ENCODE measurements at places on chromosomes 12 and 14. TPM values are rescaled to one million over a fixed set of nuclear protein-coding genes. Genes with fewer than 3 reads are reported as not detected.
A peak's percentile ranks its signal among the peaks of the same experiment; 100 is the strongest.

Gene GRIP1
- total RNA-seq: 12.0 TPM

Gene ADSS1
- 48.7 TPM for total RNA-seq

Gene PRB2
- not detected for total RNA-seq

Gene ZNF641
- total RNA-seq: 40.1 TPM

Gene TC2N
- 19.6 TPM for total RNA-seq

Gene ATL1
- total RNA-seq: 14.4 TPM

Gene CLEC12A
- 0.31 TPM for total RNA-seq

Gene POP5
- total RNA-seq: 36.7 TPM

Gene HOXC10
- 2.6 TPM for total RNA-seq

Gene FOXA1
- total RNA-seq: 2.2 TPM

DNA sequence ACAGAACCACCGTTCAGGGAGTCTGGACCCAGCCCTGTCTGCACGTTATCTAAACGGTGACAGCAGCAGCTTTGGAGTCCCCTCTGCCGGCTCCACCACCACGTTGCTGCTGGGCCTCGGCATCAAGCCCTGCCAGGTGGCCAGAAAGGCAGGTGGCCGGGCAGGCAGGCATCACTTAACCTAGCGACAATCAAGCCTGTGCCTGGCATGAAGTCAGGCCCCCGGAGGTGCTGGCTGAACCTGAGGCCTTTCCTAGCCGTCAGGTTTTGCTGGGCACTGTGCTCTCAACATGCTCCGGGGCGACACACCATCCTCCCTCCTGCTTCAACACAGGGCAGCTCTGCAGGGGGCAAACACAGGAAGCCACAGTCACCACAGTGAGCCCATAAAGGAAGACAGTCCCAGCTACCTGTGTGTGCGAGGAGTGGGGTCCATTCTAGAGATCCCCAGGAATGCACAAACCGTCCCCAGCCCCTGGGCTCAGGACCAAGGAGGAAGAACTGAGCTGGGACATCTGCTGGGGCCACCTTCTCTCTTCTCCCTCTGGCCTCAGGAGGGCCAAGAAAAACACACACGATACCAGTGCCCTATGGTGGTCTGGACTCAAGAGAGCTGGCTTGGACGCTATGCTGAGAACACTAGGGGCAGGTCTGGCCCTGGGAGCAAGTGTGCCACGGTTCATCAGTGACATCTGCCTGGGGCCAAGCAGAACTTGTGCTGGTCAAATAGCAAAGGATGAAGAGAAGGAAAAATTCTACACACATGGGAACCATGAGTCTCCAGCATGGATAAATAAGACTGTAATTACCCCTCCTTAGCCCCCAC lies 44.7 kb downstream of the CCDC88C start:
- H3K4me3 ChIP-seq: no peak overlapping the region
- H3K27me3 ChIP-seq: no peaks in the 10 kb centered on the region
- H3K27ac ChIP-seq: no peak overlapping the region
- peaks cover 30% of the 10 kb centered on the region for H3K4me1 ChIP-seq
- DNase-seq: no peak

GRCh38 chr12:48981757-48982157 lies 3.6 kb downstream of the WNT1 start:
- no peaks in the 10 kb centered on the region for H3K27me3 ChIP-seq
- no peak for DNase-seq
- H3K27ac ChIP-seq: no peak overlapping the region
- H3K36me3 ChIP-seq: no peaks in the 10 kb centered on the region

DNA sequence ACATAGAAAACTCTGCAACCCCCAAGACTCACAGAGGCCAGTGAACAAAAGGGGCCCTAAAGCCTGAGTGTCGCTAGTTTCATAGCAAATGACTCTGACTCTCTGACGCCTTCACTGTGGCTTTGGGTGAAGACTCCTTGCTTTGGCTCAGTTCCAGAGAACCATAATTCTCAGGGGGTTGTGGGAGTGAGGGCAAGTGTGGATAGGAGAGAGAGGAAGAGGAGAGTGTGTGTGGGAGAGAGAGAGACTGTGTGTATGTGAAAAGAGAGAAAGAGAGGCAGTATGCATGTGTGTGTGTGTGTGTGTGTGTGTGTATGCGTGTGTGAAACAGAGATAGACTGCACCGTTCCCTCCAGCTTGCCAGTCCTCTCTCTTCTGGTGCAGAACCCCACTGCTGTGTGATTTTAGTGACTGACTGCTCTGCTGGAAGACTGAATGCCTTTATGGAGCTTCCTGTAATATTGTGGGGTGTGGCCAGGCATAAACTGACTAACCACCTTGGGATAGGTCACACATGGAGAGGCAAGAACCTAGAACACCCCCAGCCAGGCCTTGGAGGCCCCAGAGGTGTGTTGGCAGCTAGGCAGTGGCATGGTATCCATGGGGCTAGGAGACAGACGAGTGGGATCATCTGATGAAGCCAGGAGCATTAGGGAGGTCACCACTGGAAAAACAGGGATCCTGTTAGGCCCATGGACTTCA lies 45.9 kb upstream of the STXBP6 start:
- H3K4me1 ChIP-seq: peaks cover 8% of the 10 kb centered on the region
- H3K4me3 ChIP-seq: no peak overlapping the region
- no peaks in the 10 kb centered on the region for H3K36me3 ChIP-seq
- H3K27me3 ChIP-seq: no peaks in the 10 kb centered on the region
- H3K27ac ChIP-seq: no peak overlapping the region

DNA sequence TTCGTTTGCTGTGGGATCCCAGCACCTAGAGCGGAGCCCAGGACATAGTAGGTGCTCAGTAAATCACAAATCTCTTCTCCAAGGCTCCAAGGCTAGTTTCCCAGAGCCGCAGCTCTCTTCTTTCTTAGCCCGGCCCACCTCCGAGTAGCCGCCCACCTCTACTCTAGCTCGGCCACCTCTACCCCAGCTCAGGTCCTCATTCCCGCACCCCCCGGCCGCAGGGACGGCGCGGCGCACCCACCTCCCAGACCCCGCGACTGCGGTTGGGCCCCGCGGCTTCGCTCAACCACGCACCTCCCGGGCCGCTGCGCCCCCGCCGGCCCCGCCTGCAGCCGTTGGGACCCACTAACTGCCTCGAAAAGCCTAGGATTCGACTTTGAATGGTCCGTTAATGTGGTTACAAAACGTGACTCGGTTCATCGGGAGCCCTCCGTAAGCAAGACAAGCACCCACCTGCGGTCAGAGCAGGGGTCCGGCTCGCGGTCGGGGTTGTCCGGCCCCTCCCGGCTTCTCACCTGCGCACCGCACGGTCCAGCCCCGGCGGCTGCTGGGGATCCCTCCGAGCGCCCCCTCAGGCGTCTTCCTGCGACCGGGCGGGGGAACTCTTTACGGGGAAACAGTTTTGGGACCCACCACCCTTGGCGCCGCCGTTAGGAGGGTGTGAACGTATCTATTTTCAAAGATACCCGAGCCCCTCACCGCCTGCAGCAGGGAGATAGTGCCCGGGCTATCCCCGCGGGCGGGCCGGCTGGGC lies at the start of gene SLC2A14:
SLC2A14 (minus strand) TSS at position 350 of the 754 bp plus-strand sequence. CDS start 3,035 bp downstream, outside the sequence.
- H3K27me3 ChIP-seq: no peaks in the 10 kb centered on the region
- H3K36me3 ChIP-seq: no peaks in the 10 kb centered on the region
- no peak for DNase-seq
- H3K4me3 ChIP-seq: peak within 1 kb of the TSS; percentile 58

GRCh38 chr14:61388173-61388975 lies 67.0 kb downstream of the PRKCH start:
- H3K27ac ChIP-seq: no peak overlapping the region
- no peaks in the 10 kb centered on the region for H3K4me1 ChIP-seq
- no peak for DNase-seq
- no peaks in the 10 kb centered on the region for H3K36me3 ChIP-seq

- H3K27me3 ChIP-seq: no peaks in the 10 kb centered on the region
- DNase-seq: no peak
- H3K27ac ChIP-seq: no peak overlapping the region
- H3K4me1 ChIP-seq: no peaks in the 10 kb centered on the region
Measured at GRCh38 chr12:82896979-82897378, 210.3 kb downstream of the TMTC2 start.

GRCh38 chr14:94175011-94175745 lies 1.1 kb downstream of the PPP4R4 start:
- peak overlapping the region; percentile 82 for H3K4me3 ChIP-seq
- peaks cover 4% of the 10 kb centered on the region for H3K4me1 ChIP-seq
- peak overlapping the region; percentile 88 for H3K27ac ChIP-seq
- peak; percentile 47 for DNase-seq
- H3K36me3 ChIP-seq: no peaks in the 10 kb centered on the region

- H3K36me3 ChIP-seq: no peaks in the 10 kb centered on the region
- DNase-seq: peak; percentile 24
- H3K4me3 ChIP-seq: no peak overlapping the region
- no peak overlapping the region for H3K27ac ChIP-seq
- H3K4me1 ChIP-seq: peaks cover 3% of the 10 kb centered on the region
Measured at GRCh38 chr14:96748362-96748761, 48.8 kb upstream of the VRK1 start.

GRCh38 chr14:67411820-67412421 lies at the start of gene PLEK2:
PLEK2 (minus strand) TSS chr14:67412165; CDS start chr14:67412059, 106 bp downstream.
- H3K4me1 ChIP-seq: peaks cover 7% of the 10 kb centered on the region
- no peak within 1 kb of the TSS for H3K27ac ChIP-seq
- peak within 1 kb of the TSS; percentile 45 for H3K4me3 ChIP-seq
- no peaks in the 10 kb centered on the region for H3K36me3 ChIP-seq
- peak; percentile 23 for DNase-seq

GRCh38 chr14:95226801-95227200 lies 69.5 kb upstream of the DICER1 start:
- H3K27me3 ChIP-seq: no peaks in the 10 kb centered on the region
- no peak overlapping the region for H3K27ac ChIP-seq
- no peaks in the 10 kb centered on the region for H3K4me1 ChIP-seq
- H3K4me3 ChIP-seq: no peak overlapping the region

DNA sequence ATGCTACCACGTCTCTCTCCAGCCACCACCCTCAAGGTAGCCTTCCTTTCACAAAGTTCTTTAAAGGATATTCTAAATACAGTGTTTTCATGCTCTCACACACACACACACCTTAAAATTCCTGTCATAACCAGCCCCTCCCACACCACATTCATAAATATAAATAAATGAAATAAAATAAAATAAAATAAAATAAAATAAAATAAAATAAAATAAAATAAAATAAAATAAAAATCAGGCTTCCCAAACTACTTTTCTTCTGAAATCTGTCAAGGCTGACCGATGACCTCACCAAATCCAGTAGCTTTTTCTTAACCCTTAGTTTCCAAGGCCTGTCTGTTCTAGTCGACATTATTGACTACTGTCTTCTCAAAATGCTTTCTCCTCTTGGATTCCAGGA lies 378.4 kb downstream of the SEC23A start:
- H3K4me1 ChIP-seq: no peaks in the 10 kb centered on the region
- no peak overlapping the region for H3K27ac ChIP-seq
- no peak overlapping the region for H3K4me3 ChIP-seq
- H3K27me3 ChIP-seq: no peaks in the 10 kb centered on the region
- no peak for DNase-seq

GRCh38 chr12:93836620-93837260 lies 159.6 kb downstream of the CRADD start:
- H3K27ac ChIP-seq: no peak overlapping the region
- H3K27me3 ChIP-seq: no peaks in the 10 kb centered on the region
- H3K4me3 ChIP-seq: no peak overlapping the region

GRCh38 chr12:123533672-123534643 lies at the start of gene RILPL1:
RILPL1 (minus strand) TSS chr12:123533719; CDS start chr12:123533482, 237 bp downstream.
- peak within 1 kb of the TSS; percentile 86 for H3K27ac ChIP-seq
- H3K27me3 ChIP-seq: no peaks in the 10 kb centered on the region
- DNase-seq: peak; percentile 58
- H3K4me3 ChIP-seq: peak within 1 kb of the TSS; percentile 74
- H3K36me3 ChIP-seq: no peaks in the 10 kb centered on the region

DNA sequence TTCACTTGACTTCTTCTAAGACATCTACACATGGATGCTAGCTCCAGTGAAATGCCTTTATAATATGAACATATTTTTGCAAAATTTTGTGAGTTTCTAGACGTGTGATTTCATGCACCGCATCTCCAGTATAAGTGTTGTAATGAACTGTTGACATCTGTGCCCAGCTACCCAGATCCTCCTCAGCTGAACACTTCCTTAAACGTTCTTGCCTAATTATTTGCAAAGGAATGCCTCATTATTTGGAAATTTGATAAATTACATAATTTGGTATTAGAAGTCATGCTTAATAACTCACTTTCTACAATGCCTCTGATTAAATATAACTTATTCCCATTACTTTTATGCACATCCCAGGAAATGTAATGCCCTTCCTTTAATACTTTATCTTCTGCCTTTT lies 14.0 kb downstream of the OR11G2 start:
- DNase-seq: no peak
- no peak overlapping the region for H3K4me3 ChIP-seq
- no peaks in the 10 kb centered on the region for H3K27me3 ChIP-seq
- H3K27ac ChIP-seq: no peak overlapping the region
- H3K4me1 ChIP-seq: no peaks in the 10 kb centered on the region

- DNase-seq: peak; percentile 34
- H3K27ac ChIP-seq: no peak overlapping the region
- H3K4me3 ChIP-seq: no peak overlapping the region
- no peaks in the 10 kb centered on the region for H3K36me3 ChIP-seq
Measured at GRCh38 chr12:51917746-51918453, 10.6 kb downstream of the ACVRL1 start.

DNA sequence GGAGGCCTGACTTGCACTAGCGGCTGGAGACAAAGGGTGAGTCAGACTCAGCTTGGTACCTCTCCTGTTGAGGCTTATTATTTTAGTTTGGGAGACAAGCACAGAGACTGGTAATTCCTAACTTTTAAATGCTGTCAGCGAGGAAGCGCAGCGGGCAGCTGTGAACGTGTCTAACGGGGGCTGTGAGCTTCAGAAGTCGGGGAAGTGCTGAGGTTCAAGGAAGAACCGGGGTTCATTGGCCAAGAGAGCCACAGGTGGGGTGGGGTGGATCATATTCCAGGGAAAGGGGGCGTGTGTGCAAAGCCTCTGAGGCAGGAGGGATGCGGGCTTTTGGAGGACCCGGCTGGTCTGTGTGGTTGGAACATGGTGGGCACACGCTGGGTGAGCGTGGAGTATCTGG lies 36.1 kb upstream of the ADGRD1 start:
- no peak for DNase-seq
- H3K36me3 ChIP-seq: no peaks in the 10 kb centered on the region
- no peak overlapping the region for H3K27ac ChIP-seq
- H3K4me1 ChIP-seq: peaks cover 5% of the 10 kb centered on the region
- no peak overlapping the region for H3K4me3 ChIP-seq
- H3K27me3 ChIP-seq: no peaks in the 10 kb centered on the region

DNA sequence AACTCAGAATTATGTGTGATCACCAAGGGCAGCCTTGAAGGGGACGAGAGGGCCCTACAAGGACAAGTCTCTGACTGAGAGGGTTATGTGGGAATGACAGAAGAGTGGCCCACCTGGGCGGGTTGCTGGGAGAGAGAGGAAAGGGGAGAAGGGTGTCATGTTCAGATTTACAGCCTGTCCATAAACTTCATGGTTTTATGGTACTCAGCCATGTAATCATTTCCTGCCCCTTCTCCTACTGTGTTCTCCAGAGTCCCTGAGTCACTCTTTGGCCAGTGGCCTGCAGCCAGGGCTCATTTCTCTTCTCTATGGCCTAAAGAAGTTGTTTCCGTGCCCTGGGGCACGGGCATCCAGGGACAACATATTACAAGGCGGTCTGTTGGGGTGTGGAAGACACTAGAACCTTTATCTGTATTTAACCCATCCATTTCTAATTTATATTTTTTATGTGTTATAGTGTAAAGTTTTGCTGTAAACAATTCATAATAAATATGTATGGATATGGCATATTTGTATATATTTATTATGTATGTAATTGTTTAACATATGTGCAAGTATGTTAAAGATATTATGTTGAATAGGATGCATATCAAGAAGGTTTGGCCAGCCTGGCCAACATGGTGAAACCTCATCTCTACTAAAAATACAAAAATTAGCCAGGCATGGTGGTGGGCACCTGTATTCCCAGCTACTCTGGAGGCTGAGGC lies 26.9 kb downstream of the DDX47 start:
- no peaks in the 10 kb centered on the region for H3K27me3 ChIP-seq
- H3K27ac ChIP-seq: no peak overlapping the region
- H3K4me1 ChIP-seq: no peaks in the 10 kb centered on the region
- no peak overlapping the region for H3K4me3 ChIP-seq

- DNase-seq: no peak
- no peaks in the 10 kb centered on the region for H3K36me3 ChIP-seq
- H3K27me3 ChIP-seq: no peaks in the 10 kb centered on the region
Measured at GRCh38 chr12:95142431-95143151, 69.2 kb upstream of the NR2C1 start.
